ENCODE measurements at places on chromosomes 7 and 10. TPM values are rescaled to one million over a fixed set of nuclear protein-coding genes. Genes with fewer than 3 reads are reported as not detected.

PDK4 gene
- 19.5 TPM for polyA plus RNA-seq

C10orf143 gene
- polyA plus RNA-seq: 6.1 TPM

CUL2 gene
- 43.7 TPM for polyA plus RNA-seq

SPDYE11 gene
- 1.3 TPM for polyA plus RNA-seq

SLC26A3 gene
- 0.17 TPM for polyA plus RNA-seq

TMEM176A gene
- 90.3 TPM for polyA plus RNA-seq
